ENCODE measurements at places on chromosomes 4 and X. TPM values are rescaled to one million over a fixed set of nuclear protein-coding genes. Genes with fewer than 3 reads are reported as not detected.
A peak's percentile ranks its signal among the peaks of the same experiment; 100 is the strongest.

- H3K27ac ChIP-seq = no peak overlapping the region
- DNase-seq = peak; percentile 13
- H3K4me1 ChIP-seq = no peaks in the 10 kb centered on the region
- H3K27me3 ChIP-seq = no peaks in the 10 kb centered on the region
- no peak overlapping the region for H3K4me3 ChIP-seq
- no peaks in the 10 kb centered on the region for H3K36me3 ChIP-seq
Measured at GRCh38 chr4:8291036-8291682, 21.6 kb downstream of the HTRA3 start.

The VCX gene
- total RNA-seq = not detected

DNA sequence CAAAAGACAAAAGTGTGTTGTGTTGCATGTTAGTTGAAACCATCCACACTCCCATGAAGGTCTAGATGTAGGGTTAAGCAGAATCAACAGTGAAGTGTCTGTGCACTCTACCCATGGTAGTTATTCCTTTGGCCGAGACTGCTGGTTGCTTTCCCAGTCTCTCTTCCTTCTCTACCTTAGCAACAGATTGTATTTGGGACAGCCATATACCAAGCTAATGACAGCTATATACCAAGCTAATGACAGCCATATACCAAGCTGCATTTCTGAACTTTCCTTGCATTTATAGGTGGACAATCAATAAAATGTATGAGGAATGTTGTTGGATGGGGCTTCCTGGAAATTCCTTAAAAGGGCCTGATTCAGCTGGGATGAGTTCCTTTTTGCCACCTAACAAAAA is 80.5 kb upstream of the ENPEP start:
- no peaks in the 10 kb centered on the region for H3K4me1 ChIP-seq
- no peaks in the 10 kb centered on the region for H3K36me3 ChIP-seq
- no peaks in the 10 kb centered on the region for H3K27me3 ChIP-seq
- no peak overlapping the region for H3K27ac ChIP-seq

The SATL1 gene
- not detected for total RNA-seq

DNA sequence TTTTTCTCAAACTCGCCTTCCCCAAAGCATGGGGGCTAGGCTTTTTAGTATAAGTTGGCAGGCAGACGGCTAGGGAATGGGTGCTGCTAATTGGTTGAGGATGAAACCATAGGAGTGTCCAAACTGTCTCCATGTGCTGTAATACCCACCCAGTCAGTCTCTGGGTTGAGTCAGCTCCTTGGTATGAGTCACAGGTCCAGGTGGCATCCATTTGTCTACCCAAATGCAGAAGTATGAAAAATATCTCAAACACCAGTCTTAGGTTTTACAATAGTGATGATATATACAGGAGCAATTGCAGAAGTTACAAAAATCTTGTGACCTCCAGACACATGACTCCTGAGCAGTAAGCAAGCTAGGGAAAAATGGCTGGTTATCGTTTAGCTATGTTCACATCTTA is 27.4 kb upstream of the CCSER1 start:
- H3K27ac ChIP-seq = no peak overlapping the region
- H3K4me1 ChIP-seq = no peaks in the 10 kb centered on the region
- H3K36me3 ChIP-seq = no peaks in the 10 kb centered on the region
- no peaks in the 10 kb centered on the region for H3K27me3 ChIP-seq
- no peak overlapping the region for H3K4me3 ChIP-seq

The TEX13C gene
- not detected for total RNA-seq

The CT83 gene
- not detected for total RNA-seq

GRCh38 chrX:123881330-123881729 is 21.5 kb downstream of the XIAP start:
- no peaks in the 10 kb centered on the region for H3K27me3 ChIP-seq
- H3K27ac ChIP-seq = no peak overlapping the region
- no peak for DNase-seq
- no peak overlapping the region for H3K4me3 ChIP-seq

DNA sequence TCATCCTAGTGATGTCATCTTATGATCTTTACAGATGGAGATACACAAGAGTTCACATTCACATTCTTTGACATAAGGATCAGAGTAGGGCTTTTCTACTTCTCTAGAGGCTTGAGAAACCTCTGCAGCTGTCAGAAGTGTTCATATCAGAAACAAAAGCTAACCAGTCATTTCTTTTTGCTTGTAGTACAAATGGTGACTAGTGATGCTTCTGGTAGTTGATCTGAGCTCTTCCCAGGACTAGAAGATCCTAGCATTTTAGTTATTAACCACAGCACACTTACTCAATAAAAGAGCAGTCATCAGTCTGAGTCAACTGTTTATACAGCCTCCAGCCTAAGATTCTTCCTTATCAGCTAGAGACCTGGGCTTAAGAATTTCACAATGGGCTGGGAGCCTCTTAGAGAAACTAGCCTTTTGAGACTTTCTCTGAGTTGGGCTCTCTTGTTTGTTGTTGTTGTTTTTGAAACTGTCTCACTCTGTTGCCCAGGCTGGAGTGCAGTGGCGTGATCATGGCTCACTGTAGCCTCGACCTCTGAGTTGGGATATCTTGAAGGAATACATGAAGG is 84.1 kb downstream of the TMEM164 start:
- H3K4me1 ChIP-seq = no peaks in the 10 kb centered on the region
- H3K36me3 ChIP-seq = no peaks in the 10 kb centered on the region
- H3K4me3 ChIP-seq = no peak overlapping the region
- no peak for DNase-seq
- H3K27me3 ChIP-seq = no peaks in the 10 kb centered on the region

The LONRF3 gene
- 2.5 TPM for total RNA-seq

- H3K4me1 ChIP-seq = peaks cover 2% of the 10 kb centered on the region
- no peaks in the 10 kb centered on the region for H3K36me3 ChIP-seq
- H3K4me3 ChIP-seq = no peak overlapping the region
- H3K27me3 ChIP-seq = no peaks in the 10 kb centered on the region
- DNase-seq = no peak
- H3K27ac ChIP-seq = no peak overlapping the region
Measured at GRCh38 chrX:110143454-110144210, 140.7 kb downstream of the TMEM164 start.

GRCh38 chr4:119666653-119667091 is 38.1 kb upstream of the PDE5A start:
- no peak overlapping the region for H3K4me3 ChIP-seq
- no peak for DNase-seq
- H3K36me3 ChIP-seq = no peaks in the 10 kb centered on the region
- H3K4me1 ChIP-seq = no peaks in the 10 kb centered on the region
- H3K27me3 ChIP-seq = no peaks in the 10 kb centered on the region

The PIR gene
- 11.1 TPM for total RNA-seq

DNA sequence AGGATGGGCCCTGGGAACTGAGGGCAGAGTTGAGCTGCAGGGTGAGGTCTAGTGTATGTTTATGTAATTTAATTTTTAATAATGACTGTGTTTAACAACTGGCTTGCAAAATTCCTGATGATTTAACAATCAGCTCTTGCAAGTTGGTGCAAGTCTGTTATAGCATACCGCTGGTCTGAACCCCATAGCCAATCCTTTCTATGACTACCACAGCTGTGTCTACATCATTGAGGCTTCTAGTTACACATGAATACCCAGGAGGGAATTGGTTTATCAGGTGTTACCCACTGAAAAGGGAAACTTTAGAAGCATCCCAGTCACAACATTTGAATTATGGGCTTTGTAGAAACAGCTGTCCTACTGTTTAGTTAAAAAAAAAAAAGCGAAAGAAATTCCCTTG is 38.3 kb downstream of the SUPT20HL1 start:
- H3K27ac ChIP-seq = no peak overlapping the region
- H3K4me1 ChIP-seq = peaks cover 4% of the 10 kb centered on the region
- H3K27me3 ChIP-seq = no peaks in the 10 kb centered on the region
- no peak for DNase-seq
